ENCODE measurements at places on chromosomes 7 and 10. TPM values are rescaled to one million over a fixed set of nuclear protein-coding genes. Genes with fewer than 3 reads are reported as not detected.

The GOLGA7B gene
- total RNA-seq: 0.03 TPM

The WNT8B gene
- not detected for total RNA-seq

The UNCX gene
- total RNA-seq: not detected

The MBLAC1 gene
- 2.4 TPM for total RNA-seq

The NXPH1 gene
- total RNA-seq: not detected

The EBLN1 gene
- not detected for total RNA-seq

DNA sequence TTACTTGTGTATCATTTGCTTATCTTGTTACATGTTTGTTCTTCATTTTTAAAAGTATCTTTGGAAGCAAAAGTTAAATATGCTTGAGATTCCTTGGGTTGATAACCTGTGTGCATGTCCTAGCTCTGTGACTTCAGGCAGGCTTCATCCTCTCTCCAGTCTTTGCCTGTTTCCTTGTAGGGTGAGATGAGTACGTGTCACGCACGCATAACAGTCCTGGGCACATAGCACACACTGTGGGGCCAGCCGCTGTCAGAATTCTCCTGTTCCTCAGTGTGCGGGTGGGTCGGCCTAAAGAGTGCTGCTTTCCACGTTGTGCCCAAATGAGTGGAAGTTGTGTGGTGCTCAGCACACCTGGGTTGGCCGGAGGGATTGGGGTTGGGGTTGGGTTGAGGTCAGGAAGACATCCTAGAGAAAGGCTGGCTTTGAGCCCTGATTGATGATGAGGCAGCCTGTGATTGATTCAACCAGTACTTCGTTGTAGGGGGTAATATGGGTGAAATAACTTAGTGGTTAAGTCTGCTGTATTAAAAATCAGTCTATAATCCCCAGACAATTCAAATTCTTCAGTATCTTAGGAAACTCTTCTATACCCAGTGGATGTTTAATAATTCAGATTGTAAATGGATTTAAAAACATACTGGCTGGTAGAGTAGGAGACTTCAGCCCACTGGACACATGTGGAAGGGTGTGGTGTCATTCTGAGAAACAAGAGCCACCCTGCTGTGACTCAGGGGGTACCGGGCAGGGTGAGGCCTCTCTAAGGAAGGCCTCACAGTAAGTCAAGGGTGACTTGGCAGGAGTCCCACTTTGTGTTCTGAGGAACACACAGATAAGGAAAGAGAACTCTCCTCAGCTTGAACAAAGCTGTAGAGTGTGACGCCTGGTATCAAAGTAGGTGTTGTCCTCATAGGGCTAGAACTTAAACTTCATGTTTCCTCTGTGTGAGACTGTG lies 54.8 kb downstream of the DAGLB start:
- DNase-seq: peak; percentile 92

- DNase-seq: peak; percentile 41
Observed at GRCh38 chr10:118241229-118242137, 100.6 kb downstream of the FAM204A start.

- no peak for DNase-seq
Observed at GRCh38 chr7:34137176-34137575, 231.8 kb downstream of the BMPER start.

DNA sequence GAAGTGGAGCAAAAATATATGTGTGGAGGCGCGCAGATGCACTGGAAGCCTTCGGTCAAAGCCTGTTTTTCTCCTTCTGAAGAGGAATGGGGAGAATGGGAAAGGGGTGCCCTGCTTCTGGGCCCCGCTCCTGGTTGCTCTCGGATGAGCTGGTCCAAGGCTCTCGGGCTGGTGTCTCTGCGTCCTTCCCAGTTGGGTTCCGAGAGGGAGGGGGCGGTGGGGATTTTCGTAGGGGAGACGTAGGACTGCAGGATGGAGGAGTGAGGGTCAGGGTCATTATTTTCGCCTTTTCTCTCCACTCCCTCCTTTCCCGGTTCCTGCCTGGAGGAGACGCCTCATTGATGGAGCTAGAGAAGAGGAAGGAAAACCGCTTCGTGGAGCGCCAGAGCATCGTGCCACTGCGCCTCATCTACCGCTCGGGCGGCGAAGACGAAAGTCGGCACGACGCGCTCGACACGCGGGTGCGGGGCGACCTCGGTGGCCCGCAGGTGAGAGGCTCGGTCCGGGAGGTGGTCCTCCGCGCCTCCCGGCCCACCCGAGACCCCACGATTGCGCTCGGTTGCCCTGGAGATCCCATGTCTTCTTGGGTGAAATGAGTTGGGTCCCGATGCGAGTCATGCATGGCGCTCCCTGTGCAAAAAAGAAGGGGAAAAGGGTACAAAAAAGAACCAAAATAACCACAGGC lies 790 bp downstream of the ADAM22 start:
- no peak for DNase-seq

DNA sequence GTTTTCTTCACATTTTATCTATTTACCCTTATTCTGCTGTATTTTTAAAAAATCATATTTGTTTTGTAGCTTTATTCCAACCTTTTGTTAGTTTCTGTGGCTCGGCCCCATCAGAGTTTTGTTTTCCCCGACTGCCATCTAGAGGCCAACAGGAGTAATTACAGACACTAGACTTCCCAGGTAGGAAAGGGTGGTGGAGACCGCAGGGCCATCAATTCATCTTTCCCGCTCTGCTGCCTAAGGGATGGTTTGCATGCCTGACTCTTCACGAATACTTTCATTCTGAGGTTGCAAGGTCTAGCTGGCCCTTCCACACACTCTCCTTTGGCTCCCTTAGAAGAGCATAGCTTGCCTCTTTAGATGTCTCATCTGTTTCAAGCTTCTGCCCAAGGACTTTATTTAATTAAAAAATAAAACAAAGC lies 38.3 kb downstream of the LYZL2 start:
- no peak for DNase-seq

DNA sequence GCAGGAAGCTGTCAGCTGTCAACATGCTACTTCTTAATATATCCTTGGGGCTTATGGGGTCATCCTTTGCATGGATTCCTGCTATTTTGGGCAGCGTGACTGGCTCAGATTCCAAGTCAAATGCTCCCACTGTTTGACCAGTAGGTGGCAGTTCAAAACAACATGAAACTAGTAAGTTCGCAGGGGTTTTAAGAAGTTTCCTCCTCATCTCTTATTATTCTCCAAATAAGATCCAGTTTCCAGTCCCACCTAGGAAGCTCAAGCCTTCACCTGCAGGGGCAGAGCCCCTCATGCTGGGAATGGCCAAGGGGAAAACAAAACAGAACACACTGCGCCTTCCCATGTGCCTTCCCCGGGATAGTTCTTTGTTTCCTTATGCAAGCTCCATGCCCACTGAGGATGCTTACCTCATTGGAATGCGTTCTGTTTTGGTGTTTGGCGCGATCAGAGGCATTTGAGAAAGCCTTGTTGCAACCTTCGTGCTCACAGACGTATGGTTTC lies 259.8 kb downstream of the GLI3 start:
- no peak for DNase-seq

DNA sequence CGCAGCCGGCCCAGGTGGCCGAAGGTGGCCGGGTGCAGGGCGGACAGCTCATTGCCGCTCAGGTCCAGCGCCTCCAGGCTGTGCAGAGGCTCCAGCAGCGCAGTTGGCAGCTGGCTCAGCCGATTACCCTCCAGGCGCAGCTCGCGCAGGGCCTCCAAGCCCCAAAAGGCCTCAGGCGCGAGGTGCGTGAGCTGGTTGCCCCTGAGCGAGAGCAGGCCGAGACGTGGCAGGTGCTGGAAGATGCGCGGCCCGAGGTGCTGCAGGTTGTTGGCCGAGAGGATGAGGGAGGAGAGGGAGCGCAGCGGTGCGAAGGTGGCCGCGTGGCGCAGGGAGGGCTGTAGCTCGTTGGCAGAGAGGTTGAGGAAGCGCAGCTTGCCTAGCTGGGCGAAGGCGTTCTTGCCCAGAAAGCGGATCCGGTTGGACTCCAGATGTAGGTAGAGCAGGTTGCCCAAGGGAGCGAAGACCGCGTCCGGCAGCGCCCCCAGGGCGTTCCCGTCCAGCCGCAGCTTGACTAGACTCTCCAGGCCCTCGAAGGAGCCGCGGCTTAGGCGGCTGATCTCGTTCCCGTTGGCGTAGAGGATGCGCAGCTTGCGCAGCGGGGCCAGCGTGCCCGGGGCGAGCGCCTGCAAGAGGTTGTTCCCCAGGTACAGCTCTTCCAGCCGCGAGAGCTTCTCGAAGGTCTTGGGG lies 923 bp downstream of the TRIL start:
- DNase-seq: peak; percentile 36

DNA sequence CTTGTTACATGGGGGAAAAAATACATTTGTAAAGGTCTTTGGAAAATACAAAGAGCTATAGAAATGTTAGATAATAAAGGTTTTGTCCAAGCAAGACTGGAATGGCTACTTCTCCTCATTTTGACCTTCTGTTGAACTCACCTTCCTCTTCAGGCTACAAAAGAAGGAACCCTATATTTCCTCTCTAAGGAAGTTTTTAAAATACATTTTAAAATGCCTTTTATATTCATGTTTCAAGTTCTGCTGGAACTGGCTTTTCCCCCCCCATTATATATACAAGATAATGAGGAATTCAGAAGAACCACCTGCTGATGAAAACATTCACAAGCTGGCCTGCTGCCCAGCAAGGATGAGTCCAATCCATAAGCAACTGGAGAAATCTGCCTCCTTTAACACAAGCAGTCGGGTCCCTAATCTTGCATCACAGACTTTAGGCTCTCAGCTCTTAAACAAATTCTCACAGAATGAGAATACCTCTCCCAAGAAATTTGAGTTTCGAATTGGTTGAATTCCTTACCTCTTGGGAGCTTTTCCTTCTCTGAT lies 44.6 kb downstream of the MTERF1 start:
- no peak for DNase-seq

DNA sequence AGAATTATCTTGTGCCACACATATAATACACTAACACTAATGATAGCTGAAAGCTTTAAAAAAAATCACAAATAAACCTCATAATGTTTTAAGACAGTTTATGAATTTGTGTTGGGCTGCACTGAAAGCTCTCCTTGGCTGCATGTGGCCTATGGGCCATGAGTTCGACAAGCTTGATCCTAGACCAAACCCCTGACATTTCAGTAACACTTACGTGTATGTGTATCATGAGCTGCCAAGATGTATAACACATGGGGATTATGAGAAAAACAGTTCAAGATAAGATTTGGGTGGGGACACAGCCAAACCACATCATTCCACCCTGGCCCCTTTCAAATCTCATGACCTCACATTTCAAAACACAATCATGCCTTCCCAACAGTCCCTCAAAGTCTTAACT lies 823.8 kb downstream of the PCDH15 start:
- DNase-seq: no peak

GRCh38 chr10:52353960-52354394 lies 39.9 kb downstream of the DKK1 start:
- DNase-seq: no peak

DNA sequence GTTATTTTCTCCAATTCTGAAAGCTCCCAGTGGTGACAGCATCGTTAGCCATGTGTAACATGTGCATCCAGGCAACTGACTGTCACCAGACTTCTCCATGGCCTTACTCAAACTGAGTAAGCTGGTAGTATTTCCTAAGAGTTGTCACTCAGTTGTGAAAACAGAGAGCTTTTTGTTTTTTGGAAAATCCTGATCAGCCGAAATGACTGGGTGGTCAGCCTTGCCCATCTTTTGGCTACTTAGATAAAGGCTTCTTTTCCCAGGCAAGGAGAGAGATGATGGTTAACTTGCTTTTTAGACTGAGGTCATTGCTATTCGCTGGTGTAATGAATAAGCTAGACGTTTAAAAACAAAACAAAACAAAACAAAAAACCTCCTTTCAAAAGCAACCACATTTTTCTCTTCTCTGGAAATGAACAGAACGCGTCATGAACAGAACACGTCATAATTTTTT lies 159.5 kb upstream of the KLF14 start:
- peak; percentile 85 for DNase-seq

DNA sequence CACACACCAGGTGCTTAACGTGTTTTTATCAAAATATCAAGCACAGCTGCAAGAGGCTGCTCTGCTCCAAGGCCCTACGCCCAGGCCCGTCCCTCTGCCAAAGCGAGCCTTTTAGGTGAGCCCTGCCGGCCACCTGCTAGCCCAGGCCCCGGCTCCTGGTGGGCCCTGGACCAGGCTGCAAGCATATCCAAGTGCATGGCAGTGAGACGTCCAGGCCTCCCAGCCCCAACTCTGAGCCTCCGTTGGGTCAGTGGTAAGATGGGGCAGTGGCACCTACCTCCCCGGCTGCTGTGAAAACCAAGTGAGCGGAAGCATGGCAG lies 136.2 kb downstream of the LHPP start:
- DNase-seq: no peak

- DNase-seq: no peak
Observed at GRCh38 chr10:133062085-133062484, 25.6 kb upstream of the ADGRA1 start.

DNA sequence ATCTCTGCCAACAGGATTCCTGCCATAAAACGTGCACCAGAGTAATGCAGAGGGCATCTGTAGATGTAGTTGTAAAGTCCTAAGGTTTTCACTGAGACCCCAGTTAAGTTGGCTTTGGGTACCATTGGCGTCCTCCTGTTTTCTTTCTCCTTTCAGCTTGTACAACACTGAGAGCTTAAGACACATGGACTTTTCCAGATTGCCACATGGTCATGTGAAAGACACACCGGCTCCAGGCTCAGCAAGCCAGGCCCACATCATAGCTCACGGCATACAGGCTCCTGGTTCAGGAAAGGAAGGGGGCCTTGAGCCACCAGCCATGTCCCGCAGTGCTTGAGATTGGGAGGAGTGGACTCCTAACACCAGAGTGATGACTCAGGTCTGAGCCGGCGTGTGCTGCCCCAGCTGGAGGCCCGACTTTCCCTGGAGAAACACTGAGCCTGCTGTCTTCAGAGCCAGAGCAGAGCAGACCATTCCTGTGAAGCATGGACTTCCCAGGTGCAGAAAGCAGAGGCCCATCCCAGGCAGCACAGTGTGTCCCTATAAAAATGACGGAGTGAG lies 252.7 kb downstream of the PRPF18 start:
- peak; percentile 51 for DNase-seq

DNA sequence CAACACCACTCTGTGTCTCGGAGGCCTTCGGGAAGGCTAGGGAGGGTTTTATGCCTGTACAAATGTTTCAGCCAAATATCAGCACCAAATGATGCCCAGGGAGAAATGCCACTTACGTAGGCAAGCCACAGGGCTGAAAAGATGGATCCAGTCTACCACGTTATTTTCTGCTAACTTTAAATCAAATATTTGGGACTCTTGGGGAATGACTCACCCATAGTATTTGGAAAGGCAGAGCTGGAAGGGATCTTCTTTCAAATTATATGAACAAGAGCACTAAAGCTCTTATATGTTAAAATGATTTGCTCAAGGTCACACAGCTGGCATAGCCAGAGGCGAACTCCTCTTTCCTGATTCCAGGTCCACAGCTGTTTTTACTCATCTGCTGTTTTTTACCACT lies 591.4 kb downstream of the SORCS1 start:
- no peak for DNase-seq

GRCh38 chr10:62077330-62078015 lies 176.0 kb downstream of the ARID5B start:
- DNase-seq: no peak

GRCh38 chr7:91397096-91397495 lies 132.9 kb downstream of the FZD1 start:
- no peak for DNase-seq
